ENCODE measurements at places on chromosomes 1 and 21.

GRCh38 chr1:67097305-67097704 is 37.5 kb downstream of the C1orf141 start:
- DNase-seq: no peak

DNA sequence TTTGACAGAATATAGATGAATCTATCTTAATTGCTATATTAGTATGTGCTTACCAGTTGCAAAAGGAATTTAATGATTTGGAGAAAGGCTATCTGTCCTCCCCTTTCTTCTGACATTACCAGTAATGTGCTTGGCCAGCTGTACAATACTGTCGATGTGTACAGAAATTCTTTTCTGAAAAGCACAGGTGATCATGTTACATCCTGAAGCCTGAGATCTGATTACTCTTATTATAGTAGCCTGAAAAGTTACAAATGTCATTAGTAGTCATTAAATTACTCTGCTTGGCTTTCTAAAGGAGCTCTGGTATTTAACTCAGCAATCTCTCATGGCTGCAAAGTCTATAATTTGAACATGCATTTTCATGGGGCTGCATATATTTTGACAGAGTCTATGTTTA is 209.8 kb downstream of the PTPRC start:
- DNase-seq: no peak

DNA sequence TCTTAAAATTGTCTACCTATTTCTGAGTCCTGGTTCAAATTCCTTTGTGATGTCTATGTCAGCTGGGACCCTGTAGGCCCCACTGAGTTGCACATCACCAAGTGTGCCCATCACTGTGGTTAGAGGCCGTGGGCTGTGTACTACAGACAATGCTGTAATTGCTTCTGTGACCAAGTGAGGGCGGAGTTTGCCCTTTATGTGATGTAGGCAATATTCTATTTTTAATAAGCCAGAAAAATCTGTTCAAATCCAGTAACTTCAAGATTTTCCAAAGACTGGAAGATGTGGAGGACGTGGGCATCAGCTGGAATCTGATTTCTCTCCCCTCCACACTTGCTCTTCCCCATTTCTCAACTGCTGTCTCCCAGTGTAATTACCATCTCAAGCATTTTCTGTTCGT is 215.4 kb downstream of the PBX1 start:
- DNase-seq: no peak

GRCh38 chr1:22828484-22829308 is 118.1 kb downstream of the EPHB2 start:
- no peak for DNase-seq

GRCh38 chr1:117059334-117059677 is 820 bp upstream of the TTF2 start:
- DNase-seq: no peak

- DNase-seq: no peak
Measured at GRCh38 chr21:44886113-44887075, 12.9 kb upstream of the PTTG1IP start.

- DNase-seq: no peak
Measured at GRCh38 chr1:181324797-181325616, 158.3 kb upstream of the CACNA1E start.

GRCh38 chr1:51908499-51908898 is 30.0 kb upstream of the NRDC start:
- DNase-seq: no peak

GRCh38 chr1:200708769-200709168 is 29.9 kb upstream of the CAMSAP2 start:
- DNase-seq: no peak

DNA sequence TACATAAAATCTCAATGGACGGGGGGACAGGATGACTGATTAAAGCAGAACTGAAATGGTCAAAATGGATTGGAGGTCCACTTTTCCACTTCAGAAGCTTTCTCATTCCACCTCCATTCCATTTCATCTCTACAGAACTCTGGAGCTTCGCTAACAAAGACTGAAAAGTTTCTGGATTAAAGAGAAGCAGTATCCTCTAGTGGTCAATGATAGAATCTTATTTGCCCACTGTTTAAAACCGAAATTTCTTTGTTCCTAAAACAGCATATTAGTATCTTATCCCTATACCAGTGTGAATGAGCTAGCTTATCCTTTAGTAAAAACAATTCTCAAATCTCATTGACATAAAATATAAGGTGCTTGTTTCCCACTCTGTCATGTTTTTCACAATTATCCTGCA is 890.6 kb downstream of the KCNT2 start:
- no peak for DNase-seq

Data from stromal cell of bone marrow (primary cell).